ENCODE measurements at places on chromosomes 2 and 18.
A peak's percentile ranks its signal among the peaks of the same experiment; 100 is the strongest.

DNA sequence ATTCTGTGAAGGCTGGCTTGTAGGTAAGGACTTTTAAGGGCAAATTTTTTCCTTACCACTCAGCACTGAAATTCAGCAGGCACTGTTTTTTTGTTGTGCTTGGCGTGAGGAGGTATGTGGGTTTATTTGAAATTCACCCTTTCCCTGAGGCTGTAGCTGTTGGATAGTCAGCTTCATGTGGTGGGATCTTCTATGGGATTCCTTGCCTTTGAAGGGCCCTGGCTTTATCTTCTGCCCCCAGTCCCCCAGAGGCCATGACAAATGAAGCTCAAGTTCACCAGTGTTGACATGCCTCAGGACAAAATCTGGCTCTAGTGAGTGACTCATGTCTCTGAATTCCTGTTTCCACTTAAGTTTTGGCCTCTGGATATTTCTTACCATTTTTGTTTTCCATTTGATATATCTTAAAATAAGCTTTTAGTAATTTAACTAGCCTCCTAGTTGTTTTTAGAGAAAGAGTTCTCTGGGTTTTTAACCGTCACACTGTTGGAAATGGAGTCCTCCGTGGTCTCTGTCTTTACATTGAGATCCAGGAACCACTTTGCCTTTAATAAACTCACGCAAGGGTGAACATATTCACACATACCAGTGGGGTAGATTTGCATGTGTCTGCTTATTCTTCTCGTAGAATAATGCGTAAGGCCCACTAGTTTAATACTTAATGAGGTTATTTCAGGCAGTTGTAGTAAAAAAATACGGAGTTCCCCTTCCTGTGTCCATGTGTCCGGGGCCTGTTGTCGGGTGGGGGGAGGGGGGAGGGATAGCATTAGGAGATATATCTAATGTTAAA is 211.1 kb upstream of the FAM98A start:
- peak; percentile 19 for DNase-seq

DNA sequence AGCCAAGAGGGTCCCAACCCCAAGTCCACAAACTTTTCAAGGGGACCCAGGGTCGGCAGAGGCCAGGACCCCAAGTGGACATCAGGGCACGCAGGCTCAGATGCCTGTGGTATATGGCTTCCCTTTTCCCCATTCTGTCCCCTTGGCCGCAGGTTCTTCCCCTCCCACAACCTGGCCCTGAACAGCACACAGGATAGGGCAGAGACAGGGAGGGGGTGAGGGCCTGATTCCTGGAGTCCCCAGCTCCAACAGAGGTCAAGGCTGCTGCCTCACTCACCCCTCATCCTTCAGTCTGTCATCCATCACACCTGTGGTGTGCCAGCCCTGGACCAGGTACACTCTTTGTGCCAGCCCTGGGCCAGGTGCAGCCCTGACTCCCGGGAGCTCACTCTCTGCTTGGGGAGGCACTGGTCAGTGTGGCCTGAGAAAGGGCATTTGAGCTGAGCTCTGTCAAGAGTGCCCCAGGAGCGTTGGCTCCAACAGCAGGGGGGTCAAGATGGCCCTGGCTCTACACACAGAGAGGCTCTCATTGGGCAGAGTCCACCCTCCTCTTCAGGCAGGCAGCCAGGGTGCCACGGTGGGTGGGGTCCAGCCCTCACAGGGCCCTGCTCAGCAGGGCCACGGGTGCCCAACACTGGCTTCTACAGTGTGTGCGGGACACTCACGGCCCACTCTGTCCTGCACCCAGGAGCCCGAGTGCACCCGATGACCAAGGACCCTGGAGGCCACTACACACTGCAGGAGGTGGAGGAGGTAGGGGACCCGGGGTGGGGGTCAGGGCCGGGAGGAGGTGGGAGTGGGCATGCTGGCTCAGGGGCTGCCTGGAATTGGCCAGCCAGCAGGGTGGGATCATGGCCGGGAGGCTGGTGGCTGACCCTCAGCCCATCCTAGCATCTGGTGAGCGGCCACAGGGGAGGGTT is 1.6 kb downstream of the AGXT start:
- DNase-seq = no peak

DNA sequence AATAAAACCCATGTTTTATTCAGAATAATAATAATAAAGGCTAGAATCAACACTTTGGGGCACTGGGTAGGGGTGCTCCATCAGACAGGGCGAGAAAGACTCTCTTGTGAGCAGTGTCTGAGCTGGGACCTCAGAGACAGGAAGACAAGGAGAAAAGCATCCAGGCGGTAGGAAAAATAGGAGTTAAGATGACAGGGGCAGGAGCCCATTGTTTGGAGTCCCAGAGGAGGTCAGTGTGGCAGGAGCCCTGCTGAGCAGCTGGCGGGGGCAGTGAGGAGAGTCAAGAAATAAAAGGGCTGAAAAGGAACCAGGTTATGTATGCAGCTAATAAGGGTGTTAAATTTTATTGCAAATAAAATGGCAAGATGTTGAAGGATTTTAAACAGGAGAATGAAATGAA is 457.4 kb downstream of the FBXO15 start:
- no peak for DNase-seq

DNA sequence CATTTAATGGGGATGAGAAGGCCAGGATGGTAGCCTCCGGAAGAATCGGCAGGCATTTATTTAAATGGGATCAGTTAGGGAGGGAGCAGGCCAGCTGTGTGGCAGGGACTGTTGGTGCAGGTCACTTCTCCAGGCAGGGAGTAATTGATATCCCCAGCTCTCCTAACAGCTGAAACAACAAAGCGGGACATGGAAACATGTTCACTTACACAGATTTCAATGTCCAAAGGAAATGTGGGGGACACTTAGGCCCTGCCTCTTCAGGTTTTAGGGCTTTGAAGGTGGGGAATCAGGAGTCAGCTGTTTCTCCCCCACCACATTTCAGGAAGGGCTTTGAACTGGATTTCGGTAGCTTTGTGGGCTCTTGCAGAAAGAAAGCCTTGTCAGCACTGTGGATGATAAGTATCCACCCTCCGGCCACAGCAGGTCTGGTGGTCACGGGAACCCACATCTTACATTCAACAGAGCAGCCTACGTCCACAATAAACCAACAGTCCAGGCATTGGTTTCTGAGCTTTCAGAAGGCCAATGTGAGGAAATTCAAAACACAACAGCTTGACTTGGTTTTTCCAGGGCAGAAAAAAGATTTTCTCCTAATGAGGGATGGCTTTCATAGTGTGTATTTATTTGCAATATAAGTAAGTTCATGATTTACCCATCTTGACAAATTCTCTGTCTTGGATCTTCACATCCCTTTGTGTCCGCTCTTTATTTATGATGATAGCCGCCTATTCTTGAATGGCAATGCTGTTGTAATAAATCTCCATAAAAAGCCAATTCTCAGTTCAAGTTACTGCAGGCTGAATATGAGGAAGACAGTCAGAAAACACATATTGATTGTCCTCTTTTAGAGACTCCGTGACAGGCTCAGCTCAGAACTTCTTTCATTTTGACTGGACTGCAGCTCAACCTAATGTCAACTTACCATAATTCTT is 96.6 kb upstream of the NRP2 start:
- no peak for DNase-seq

- no peak for DNase-seq
Measured at GRCh38 chr2:101018934-101019333, 16.8 kb downstream of the RPL31 start.

DNA sequence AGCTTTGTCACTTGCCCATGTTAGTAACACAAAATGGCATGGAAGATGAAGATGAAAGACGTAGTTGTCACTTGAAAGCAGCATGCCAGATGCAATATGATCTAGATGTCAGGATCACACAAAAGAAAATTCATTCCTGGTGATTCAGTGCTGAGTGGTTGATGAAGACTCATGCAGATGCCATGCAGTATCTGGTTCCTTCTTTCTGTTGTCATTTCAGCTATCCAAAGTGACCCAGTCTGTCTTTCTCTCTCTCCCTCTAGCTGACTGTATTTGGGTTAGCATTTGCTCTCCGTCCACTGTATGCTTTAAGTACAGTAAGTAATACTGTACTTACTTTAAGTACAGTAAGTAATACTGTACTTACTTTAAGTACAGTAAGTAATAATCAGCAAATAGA is 50.4 kb downstream of the TTN start:
- peak; percentile 8 for DNase-seq

- DNase-seq = no peak
Measured at GRCh38 chr2:207107551-207107950, 58.2 kb downstream of the KLF7 start.

DNA sequence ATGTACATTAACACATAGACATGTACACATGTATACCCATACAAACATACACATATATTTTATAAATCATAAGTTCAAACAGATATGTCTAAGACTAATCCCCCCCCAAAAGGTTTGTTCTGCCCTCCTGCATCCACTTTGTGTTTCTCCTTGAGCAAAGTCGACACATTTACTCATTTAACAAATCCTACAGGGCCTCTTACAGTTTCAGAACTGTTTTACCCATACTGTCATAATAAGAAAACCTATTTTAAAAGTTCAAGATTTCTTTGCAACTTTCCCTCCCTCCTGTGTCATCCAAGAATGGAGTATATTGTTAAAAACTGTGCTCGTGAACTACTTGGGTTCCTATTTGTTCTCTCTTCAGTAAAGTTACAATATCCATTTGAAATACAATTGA is 166.7 kb downstream of the L3MBTL4 start:
- DNase-seq = no peak

DNA sequence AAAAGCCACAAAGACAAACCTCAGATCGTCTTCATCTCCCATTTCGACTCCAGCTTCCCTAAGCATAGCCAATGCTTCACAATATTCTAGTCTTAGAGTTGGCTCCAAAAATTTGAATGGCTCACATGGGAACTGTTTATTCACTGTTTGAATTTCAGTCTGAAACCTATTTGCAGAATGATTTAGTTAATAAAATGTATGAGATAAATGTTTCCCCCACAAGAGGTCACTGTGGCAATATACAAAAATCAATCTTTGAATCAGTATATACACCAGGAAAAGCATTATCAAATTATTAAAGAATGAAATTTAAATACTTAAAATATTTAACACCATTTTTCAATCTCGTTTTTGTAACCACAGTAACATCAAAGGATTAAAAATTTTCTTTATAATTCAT is 40.0 kb upstream of the MCM6 start:
- peak; percentile 26 for DNase-seq

DNA sequence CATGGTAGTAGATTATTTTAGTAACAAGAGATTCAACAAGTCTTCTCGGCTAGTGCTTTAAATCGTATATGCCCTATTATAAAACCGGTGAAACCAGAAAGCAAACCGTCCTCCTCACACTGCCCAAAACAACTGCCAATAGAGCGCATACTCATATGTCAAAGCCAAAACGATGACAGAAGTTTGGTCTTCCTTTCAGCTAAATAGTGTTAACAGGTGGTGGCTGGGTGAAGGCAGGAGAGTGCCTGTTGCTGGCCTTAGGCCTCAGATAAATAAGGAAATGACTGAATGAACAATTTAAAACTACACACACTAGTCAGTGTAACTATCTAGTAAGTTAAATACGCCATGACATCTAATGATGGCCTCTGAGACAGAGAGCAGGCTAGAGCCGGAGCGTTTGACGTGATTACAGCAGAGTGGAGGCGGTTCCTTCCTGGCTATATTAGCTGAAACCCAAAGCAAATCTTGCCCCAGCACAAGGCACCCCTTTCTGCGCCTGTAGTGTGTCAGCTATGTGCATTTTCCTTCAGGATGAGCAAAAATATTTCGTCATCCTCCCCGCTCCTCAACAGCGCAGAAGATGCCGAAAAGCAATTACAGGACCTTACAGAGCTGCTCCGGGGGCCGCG is 1.6 kb downstream of the LONRF2 start:
- DNase-seq = no peak

- no peak for DNase-seq
Measured at GRCh38 chr18:985212-985661, 80.6 kb downstream of the ADCYAP1 start.

DNA sequence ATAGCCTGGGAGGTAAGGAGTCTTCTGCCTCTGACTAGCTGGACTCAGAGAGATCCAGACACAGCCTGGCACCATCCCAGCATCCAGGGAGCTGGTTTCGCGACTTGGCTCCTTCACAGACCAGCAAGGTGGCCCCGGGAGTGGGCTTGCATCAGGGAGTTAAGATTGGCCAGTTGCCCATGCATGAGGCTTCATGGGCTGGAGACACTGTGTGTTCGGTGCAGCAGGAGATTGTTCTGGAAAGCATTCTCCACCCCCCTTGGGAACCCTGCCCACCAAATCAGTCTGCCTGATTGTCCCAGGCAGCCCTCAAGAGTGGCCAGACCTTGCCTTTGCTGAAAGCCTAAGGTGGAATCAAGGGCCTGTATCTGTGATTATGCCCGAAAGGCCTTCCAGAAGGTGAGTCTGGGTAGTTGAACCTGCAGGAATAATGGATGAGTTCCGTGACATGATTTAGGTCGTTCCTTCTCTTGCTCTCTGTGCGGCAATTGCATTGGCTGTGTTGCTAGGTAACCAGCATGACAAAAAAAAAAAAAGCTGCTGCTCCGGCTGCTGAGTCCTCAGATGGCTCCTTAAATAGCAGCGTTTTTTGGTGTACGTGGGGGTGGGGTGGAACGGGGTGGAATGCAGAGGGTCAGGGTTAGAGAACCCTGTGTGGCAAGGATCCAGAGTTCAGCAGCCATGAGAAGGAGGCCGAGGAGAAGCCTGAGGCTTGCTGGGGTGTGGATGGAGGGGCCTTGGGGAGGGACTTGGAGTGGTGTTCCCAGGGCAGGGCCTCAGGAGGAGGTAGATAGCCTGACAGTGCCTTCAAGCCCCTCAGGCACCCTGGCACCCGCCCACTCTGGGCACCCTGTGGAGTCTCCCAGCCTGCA is 93.0 kb upstream of the MCFD2 start:
- no peak for DNase-seq

DNA sequence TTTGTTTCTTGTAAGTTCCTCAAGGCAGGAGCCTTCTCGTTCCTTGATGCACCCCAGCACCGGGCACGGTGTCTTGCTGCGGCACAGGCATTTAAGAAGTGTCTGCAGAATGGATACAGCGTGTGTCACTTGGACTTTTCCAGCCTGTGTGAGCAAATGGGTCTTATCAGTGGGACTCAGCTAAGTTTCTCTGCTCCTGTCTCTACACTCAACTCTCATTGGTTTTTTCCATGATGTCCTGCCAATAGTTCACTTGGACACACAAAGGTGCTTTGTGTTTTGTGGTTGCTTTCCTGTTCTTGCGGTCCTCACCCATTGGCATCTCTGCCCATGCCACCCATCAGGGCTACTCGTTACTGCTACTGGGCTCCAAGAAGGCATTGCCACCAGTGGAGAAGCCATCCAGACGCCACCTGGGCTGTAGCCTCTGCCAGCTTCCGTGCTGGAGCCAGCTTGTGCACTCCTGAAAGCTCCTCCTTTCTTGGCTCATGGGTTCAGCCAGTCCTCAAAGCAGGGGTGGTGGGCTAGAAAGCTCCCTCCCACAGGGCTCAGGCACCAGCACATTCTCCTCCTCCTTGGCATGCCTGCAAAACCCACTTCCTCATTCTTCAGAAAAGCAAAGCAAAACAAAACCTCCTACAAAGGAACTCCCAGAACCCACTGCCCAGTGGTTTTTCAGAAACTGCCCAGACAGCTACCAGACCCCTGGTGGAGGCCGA is 41.4 kb downstream of the IL1R2 start:
- no peak for DNase-seq

GRCh38 chr2:201257956-201258665 is 2.2 kb upstream of the CASP8 start:
- peak; percentile 87 for DNase-seq

Data from RWPE1 (cell line).